ENCODE measurements at places on chromosomes 2 and 18.

DNA sequence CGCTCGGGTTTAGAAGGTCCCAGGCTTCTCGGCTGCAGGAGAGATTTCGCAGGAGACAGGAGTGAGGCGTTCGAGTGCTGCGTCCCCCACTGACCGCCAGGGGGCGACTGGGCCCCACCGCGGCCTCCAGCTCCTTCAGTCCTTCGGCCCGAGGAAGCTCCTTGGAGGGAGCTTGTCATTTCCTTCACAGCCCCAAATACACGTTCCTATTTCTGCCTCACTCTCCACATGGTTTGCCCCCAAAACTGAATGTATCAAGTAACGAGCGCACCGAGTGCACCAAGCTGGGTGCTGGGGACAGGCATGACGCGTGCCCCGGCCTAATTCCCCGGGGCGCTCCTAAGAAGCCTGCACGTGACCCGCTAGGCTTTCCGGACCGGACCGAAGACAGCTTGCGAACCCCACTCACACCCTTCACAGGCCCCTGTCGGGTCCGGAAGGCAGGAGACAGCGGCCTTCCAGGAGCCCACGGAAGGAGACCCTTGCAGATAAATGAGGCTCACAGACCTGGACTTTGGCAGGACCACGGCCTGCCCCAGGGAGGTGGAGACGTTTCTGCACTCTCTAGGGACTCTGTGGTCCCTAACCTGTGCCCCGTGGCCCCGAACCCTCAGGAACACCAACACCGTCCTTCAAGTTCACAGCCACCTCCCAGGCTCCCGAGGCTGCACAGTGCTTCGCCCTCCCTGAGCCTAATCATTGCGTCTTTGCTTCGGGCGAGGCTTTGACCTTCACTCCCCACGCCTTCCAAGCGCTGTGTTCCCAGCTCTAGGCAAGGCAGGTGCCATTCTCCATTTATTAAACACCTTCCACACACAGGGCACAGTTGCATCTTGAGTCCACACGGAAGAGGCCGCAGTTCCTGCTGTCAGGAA is 13.0 kb upstream of the FAHD2A start:
- peak; percentile 70 for DNase-seq

- no peak for DNase-seq
These were observed 19.9 kb upstream of the TMEM131 start for GRCh38 chr2:98015671-98016070.

- no peak for DNase-seq
These were observed 93.9 kb upstream of the LTBP1 start for GRCh38 chr2:32852856-32853255.

GRCh38 chr2:189836644-189837043 is 52.4 kb downstream of the PMS1 start:
- no peak for DNase-seq

DNA sequence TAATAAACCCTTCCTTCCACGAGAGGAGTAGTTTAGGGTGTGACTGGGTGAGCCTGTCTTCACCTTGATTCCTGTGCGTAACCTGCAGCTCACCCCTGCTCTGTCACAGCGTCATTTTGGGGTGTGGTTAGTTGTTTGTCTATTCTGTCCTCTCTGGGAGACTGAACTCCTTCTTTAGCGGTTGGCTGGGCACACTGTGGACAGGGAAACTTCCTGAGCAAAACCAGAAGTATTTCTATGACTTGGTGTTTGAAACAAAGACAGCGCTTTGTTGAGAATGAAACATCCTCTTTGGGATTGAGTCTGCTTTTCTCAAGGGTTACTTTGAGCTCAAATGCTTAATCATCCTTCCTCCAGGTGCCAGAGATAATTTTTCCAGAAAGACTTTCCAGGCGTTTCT is 270.7 kb downstream of the HRH4 start:
- DNase-seq: no peak

- DNase-seq: peak; percentile 24
These were observed 93.3 kb downstream of the ALPK2 start for GRCh38 chr18:58535340-58536201.

GRCh38 chr2:43192744-43193651 is 33.4 kb downstream of the ZFP36L2 start:
- no peak for DNase-seq

- no peak for DNase-seq
These were observed 1566.6 kb upstream of the SLC39A10 start for GRCh38 chr2:194090251-194090905.

GRCh38 chr2:147479358-147479757 is 365.5 kb upstream of the ACVR2A start:
- DNase-seq: no peak

GRCh38 chr2:136025057-136025973 is 39.9 kb upstream of the DARS1 start:
- DNase-seq: peak; percentile 71

- DNase-seq: no peak
These were observed 1.0 kb upstream of the SNRNP200 start for GRCh38 chr2:96306370-96306769.

GRCh38 chr18:25873833-25874232 is 216.6 kb downstream of the SS18 start:
- DNase-seq: no peak

- no peak for DNase-seq
These were observed 6.0 kb downstream of the SOX11 start for GRCh38 chr2:5698134-5698533.

- no peak for DNase-seq
These were observed 79.9 kb downstream of the SEPTIN10 start for GRCh38 chr2:109533823-109534222.

- DNase-seq: no peak
These were observed 100.5 kb upstream of the MEIS1 start for GRCh38 chr2:66334237-66335029.

DNA sequence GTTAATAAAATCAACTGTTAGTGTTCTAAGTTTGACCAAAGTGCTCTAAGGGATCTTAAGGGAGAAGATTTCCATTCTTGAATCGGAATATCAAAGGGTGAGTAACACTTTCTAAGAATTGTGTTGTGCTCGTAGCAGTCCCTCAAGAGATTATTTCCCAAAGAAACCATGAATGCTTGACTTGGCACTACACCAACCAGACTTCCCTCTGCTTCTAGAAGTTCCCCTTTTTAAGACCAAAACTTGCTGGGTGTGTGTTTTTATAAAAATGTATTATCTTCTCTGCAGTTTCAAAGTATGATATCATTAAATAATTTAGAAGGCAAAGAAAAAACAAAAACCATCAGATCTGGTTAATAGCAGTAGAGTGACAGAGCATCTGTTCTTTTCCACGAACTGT is 522.0 kb upstream of the FAM98A start:
- DNase-seq: peak; percentile 11

DNA sequence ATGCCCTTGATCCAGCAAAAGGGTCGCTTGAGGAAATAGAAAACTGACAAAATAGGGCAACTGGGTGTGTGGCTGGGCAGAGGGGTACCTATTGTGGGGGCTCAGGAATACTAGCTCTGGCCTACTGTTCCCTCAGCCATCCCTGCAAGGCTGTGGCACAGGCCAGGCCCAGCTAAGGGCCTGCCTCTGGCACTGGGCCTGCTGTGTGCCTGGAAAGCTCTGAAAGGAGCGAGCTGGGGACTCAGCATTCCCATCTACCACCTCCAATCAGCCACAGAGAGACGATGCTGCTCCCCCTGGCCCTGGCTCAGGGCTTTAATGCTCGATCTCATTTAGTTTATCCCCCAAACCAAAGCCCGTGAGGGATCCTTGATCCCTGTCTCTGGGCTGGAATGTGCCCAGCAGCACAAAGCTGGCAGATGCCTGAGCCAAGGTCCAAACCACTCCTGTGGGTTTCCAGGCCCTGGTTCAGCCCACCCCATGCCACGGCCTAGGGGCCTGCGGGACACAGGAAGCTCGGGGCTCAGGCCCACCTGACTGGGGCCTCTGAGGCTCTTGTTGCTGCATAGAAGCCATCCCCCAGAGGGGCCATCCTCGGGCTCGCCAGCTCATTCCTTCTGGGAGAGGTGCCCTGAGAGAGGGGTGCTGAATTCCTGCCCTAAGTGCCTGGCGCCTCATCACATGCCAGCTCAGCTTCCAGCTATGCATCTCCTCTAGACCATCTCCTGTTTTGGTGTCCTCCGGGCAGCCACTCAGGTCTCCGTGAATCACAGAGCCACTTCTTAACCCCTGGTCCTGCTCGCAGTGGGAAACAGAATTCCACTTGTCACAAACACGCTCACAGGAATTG is 43.0 kb upstream of the KCNF1 start:
- DNase-seq: no peak

DNA sequence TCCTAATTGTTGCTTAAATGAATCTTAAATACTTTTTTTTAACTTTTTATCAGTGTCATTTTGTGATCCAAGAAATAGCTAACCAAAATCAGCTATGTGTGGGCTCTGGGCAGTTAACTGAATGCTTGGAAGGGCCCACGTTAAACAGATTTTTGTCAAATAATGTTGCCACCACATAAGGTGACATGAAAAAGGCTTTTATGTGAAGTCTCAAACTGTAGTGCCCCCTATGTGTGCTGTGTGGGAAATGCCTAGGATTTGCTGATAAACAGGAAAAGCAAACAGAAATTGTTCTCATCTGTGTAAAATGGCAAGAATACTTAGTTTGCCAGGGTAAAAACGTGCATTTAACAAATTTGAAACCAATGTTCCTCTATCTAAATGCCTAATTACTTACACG is 242.2 kb downstream of the ZNF516 start:
- peak; percentile 32 for DNase-seq

DNA sequence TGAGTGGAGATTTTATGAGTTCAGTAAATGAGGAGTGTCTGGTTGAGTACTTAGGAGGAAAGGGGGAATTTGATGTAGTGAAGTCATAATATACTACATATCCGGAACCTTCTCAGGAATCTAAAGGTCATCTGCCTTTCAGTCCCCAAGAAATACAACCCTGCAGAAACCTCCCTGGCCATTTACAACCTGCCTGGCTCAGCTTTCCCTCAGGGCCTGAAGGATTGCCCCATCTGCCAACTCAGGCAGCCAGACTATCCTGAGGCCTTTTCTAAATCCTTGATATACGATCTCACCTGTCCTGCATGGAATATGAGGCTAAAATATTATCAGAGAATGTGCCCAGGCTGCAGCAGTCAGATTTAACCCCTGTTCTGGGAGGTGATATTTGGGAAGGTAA is 165.4 kb upstream of the SPOPL start:
- no peak for DNase-seq

DNA sequence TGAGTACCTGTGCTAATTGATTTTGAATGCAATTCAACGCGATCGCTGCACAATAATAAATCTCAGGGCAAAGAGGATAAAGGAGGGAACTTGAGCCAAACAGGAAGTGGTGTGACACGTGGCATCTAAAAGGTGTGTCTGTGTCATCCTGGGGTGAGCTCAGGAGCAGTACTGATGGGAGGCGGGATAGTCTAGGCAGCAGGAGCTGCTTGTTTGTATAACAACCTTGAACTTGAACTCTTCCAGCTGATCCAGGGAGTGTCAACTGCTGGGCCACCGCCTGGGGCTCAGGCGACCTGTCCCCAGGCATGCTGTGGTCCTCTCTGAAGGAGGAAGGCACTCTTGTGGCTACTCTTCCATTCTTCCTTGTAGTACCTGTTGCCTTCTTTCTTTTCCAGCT is 61.2 kb downstream of the BOD1L2 start:
- DNase-seq: no peak

DNA sequence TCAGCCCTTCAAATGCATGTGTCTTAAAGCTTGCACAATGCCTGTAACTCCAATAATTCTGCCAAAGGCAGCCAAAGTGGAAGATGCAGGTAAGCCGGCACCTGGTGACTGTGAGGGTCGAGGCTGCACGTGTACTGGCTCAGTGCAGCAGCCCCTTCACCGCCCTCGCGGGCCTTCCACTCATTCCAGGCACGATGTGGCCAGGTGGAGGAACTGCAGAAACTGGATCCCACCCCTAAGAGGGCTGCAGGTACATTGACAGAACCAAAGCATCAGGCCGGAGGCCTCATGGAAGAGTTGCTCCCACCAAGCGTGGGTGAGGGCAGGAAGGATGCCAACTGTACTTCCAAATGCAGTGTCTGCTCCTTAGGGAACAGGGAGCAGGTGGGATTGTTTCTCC is 253.4 kb downstream of the HDAC4 start:
- DNase-seq: no peak

GRCh38 chr2:18611184-18611583 is 21.8 kb upstream of the NT5C1B start:
- DNase-seq: no peak

- DNase-seq: no peak
These were observed 1269.7 kb upstream of the ZEB2 start for GRCh38 chr2:145789636-145790035.

GRCh38 chr2:2318949-2319348 is 12.1 kb downstream of the MYT1L start:
- no peak for DNase-seq

GRCh38 chr2:16093639-16094529 is 153.5 kb downstream of the MYCN start:
- DNase-seq: no peak

- no peak for DNase-seq
These were observed 107.1 kb downstream of the ABCA12 start for GRCh38 chr2:215031321-215031720.

- no peak for DNase-seq
These were observed 324.0 kb downstream of the KCNJ3 start for GRCh38 chr2:155022531-155022930.

GRCh38 chr18:61459896-61460648 is 126.8 kb downstream of the CDH20 start:
- DNase-seq: no peak

DNA sequence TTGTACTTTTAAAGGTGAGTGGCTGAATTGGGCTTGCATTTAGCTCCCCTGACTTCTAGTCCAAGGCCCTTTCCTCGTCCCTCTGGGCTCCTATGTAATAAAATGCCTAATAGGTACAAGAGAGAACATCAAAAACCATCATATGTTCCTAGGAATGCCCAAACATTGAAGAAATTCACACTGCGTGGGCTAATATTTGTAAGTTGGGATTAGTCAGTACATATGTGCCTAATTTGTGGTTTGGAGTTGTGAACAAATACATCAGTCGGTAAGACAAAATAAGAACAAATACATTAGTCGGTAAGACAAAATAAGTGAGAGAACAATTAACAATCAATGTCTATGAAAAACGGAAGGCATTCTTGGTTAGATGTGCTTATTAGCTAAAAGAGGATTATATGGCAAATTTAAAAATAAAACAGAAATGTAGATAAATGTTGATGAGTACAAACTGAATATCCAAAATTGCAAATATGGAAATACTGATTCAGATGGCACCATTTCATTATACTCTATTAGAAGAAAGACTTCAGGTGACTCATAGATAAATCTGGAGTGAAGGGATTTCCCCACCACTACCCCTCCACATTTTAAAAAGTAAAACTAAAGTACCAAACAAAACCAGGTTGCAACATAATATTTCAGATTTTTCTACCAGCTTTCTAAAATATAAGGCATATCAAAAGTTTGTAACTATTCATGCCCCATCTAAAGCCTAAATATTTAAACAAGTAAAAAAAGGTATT is 325.4 kb downstream of the ZEB2 start:
- DNase-seq: no peak
